NCI-H1436 (cell line): ENCODE measurements at places on chromosomes 1 and 21.

GRCh38 chr21:44301141-44301540 is 1.3 kb downstream of the PFKL start:
- DNase-seq, result no peak

- DNase-seq, result no peak
Observed at GRCh38 chr1:200178340-200178739, 150.8 kb downstream of the NR5A2 start.

DNA sequence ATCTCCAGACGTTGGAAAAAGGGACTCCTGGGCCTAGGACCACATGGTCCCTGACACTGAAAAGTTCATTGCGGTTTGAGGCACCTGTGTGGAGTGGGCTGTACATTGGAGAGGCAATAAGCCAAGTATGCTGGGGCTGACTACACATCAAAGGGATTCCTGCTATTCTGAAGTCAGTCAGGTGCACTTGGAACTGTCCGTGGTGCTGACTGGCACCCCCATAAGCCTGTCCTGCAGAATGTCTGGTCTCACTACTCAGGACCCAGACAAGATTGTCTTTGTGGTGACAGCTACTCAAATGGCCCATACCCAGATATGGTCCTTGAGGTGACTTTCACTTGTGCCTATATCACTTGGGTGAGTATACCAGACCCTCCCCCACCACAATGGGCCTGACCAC is 150.6 kb downstream of the RWDD3 start:
- no peak for DNase-seq

- DNase-seq, result no peak
Observed at GRCh38 chr1:157234705-157235273, 96.6 kb upstream of the ETV3 start.

DNA sequence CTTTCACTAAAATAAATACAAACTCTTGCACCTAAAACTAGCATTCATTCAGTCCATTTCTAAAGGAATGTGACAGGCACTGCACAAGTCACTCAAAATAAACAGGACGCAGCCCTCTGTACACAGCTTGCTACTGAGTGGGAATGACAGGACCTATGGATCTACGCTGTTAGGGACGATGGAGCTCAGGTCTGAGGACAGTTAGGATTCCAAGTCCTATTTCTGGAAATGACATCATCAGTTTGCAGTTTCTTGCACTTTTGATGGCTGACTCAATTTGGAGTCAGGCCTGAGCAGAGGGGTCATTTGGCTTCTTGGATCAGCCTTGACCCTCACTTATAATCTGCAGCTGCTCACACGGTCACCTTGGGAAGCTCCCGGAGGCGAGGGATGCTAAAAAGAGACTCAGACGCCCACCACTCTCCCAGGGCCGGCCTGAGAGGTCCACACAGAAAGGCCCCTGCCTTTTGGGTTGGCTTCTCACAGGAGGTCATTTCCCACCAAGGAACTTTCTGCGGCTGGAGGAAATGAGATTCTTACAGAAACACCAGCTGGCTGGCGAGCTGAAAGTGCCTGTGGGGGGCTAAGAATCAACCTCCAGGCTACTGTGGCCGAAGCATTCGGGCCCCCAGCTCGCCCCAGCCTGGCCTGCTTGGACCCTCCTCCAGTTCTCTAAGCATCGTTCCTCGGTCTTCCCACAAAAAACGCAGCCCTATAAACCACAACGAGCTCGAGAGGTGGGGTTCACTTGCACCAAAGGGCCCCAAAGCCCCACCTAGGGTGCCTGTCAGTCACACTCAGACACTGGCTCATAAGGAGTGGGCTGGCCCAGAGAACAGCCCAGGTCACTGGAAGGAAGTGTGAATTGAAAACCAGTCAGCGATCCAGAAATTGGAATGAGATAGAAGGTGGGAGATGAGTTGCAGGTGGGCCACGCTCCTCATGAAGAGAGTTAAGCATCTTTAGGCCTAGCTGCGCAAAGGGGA is 8.9 kb upstream of the PDE9A start:
- DNase-seq, result no peak

DNA sequence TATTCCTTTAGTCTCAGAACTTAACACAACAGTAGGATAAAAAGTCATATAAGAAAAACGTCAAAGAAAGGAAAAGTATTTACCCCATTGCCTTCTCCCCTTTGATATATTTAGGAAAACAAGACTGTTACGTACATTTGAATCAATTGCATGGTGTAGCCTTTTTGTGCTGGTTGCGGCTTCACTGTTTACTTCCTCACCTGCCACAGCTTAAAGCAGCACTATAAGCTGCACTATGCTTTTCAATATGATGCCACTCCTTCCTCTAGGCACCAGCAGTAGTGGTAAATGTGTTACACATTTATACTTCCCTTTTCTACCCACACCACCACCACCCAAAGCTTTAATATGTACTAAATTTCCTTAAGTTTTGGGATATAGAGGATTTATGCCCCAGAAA is 111.1 kb downstream of the ATP1B1 start:
- no peak for DNase-seq

- no peak for DNase-seq
Observed at GRCh38 chr1:119725626-119726025, 13.9 kb downstream of the PHGDH start.

DNA sequence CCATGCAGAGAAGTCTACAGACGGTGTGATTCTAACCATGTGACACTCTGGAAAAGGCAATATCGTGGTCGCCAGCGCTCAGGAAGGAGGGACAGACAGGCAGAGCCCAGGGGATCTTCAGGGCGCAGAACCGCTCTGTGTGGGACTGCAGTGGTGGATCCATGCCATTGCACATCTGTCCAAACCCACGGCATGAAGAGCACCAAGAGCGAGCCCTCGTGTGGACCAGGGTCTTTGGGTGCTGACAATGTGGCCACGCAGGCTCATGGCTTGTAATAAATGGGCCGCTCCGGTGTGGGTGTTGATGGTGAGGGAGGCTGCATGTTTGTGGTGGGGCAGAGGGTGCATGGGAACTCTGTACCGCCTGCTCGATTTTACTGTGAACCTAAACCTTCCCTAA is 25.3 kb upstream of the POFUT2 start:
- no peak for DNase-seq

- no peak for DNase-seq
Observed at GRCh38 chr1:176843352-176844297, 320.9 kb downstream of the ASTN1 start.

GRCh38 chr1:113291777-113292602 is 98.3 kb upstream of the MAGI3 start:
- no peak for DNase-seq

GRCh38 chr1:147628441-147628840 is 41.9 kb downstream of the ACP6 start:
- no peak for DNase-seq

GRCh38 chr1:3369446-3370076 is 84.9 kb upstream of the ARHGEF16 start:
- DNase-seq, result no peak

- DNase-seq, result no peak
Observed at GRCh38 chr1:236673289-236673919, 12.9 kb upstream of the ACTN2 start.

GRCh38 chr1:8496473-8496872 is 178.6 kb downstream of the SLC45A1 start:
- DNase-seq, result no peak

DNA sequence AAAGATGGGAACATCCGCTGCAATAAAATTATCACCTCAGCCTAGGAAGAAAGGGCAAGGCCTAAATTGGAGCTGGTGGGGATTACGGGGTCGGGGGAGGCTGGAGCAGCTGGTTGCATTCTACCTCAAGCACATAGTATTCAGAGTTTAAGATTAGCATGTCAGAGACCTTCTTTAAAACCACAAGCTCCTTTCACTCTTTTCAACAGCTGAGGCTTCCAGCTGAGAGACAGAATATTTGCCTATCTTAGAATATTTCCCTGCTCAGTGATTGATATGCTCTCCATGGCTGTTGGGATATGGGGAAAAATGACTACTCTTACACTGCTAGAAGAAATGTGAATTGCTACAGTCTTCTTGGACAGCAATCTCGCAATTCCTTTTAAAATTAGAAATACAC is 248.6 kb downstream of the TBX15 start:
- DNase-seq, result no peak

- DNase-seq, result no peak
Observed at GRCh38 chr1:53398091-53398490, 61.1 kb upstream of the DMRTB1 start.

DNA sequence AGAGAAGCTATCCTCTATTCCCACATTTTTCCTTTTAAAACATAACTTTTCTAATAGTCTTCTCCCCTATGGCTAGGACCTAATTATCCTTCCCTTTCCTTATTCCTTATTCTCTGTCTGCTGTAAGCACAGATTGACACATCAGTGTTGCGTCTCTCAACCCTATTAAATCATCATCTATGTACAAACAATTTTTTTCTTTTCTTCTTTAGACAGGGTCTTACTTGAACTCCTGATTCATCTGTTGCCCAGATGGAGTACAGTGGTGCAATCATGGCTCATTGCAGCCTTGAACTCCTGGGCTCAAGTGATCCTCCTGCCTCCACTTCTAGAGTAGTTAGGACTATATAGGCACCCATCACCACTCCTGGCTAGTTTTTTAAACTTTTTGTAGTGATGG is 8.3 kb downstream of the KLHDC9 start:
- DNase-seq, result no peak

DNA sequence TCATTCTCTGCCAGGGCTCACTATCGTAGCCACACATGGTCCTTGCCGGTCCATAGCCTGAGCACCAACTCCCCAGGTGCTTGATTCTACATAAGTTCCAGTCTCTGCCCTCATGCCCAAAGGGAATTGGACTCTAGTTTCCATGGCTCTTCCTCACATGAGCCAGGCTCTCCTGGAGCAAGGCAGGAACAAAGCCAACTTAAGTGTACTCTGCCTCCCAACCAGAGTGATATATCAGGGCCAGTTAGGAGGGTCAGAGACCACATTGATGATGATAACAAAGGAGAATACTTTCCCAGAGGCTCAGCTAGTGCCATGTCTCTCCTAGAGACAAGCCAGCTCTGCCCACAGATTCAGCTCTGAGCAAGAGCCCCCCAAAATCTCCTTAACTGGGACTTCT is 70.9 kb downstream of the ERI3 start:
- DNase-seq, result no peak
